ENCODE measurements at places on chromosomes 11 and 22.

DNA sequence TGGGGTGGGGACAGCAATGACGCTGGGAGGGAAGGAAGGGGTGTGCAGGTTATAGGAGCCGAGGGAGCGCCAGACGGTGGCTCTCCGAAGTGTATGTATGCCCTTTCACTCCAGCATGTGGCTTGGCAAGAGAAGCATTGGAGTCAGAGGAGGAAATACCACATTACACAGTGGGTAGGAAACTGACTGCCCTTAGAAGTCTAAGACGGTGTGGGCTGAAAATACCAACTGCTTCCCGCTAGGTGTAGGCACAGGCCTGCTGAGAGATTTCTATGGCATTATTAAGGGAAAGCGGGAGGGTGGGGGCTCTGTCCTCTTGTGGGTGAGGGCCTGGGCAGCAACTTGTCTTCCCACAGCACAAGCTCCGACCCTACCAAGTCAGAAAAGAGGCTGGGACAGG, 44.7 kb downstream of the CACNG2 start:
- DNase-seq, result no peak

DNA sequence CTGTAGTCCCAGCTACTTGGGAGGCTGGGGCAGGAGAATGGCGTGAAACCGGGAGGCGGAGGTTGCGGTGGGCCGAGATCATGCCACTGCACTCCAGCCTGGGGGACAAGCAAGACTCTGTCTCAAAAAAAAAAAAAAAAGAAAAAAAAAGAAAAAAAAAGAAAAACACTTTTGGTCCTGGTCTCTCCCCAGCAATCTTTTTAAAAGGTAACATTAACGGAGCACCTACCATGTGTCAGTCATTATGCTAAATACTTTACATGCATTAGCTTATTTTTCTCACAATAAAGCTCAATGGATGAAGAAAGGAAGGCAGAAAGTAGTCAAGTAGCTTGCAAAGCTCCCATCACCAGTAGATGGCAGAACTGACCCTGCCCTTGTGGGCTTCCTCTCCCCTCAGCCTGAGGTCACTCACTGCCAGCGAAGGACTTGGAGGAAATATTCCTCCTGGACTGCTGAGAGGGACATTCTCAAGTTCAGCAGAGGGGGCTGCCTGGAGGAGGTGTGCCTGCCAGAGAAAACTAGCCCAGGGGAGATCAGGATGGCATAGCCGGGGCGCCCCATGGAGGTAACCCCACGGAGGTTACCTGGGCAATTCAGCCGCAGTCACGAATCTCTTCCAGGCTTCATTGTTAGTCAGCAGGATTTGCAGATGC, 15.5 kb downstream of the APOL3 start:
- peak; percentile 53 for DNase-seq

DNA sequence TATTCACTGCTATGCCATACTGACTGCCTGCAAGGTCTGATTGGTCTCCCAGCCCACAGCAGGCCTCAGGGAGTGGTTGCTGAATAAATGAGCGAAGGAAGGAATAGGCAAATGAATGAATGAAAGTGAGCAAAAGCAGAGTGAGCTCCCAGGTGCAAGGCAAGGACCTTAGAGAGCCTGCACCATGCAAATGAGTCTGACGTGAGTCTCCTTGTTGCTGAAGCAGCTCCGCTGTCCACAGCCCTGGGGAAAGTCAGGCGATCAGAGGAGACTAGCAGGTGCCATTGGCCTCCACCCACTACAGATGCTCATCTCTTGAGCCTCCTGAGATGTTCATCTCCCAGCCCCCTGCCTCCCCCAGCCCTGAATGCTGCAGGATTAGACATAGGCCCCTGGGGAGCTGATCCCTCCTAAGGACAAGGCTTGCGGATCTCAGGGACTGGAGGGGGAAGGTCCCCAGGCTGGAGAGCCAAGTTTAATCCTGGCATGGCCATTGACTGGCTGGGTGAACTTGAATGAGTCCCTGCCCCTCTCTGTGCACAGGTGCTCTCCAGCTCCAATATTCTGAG, 22.1 kb downstream of the GDPD5 start:
- no peak for DNase-seq

- no peak for DNase-seq
These were observed 1195.2 kb downstream of the TBC1D22A start for GRCh38 chr22:47957649-47958048.

- no peak for DNase-seq
These were observed 38.6 kb upstream of the POGLUT3 start for GRCh38 chr11:108536783-108537182.

GRCh38 chr22:48654492-48654891, 1173.2 kb downstream of the BRD1 start:
- DNase-seq, result no peak

DNA sequence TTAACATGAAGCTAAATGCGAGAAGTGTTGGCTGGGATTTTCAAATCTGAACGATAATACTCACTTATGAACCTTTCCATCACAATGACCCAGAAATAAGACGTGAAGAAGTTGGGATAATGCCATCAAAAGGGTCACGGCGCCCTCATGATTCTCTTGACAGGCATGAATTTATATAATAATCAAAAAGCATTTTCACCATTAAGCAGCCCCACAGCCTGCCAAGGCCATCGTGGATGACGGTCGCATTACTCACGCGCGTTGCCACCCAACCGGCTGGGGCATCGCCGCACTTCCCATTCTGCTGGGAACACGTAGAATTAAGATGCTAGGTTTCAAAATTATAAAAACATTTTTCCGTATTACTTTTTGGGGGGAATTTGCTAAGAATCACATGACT, 18.9 kb upstream of the GAL start:
- DNase-seq, result no peak

DNA sequence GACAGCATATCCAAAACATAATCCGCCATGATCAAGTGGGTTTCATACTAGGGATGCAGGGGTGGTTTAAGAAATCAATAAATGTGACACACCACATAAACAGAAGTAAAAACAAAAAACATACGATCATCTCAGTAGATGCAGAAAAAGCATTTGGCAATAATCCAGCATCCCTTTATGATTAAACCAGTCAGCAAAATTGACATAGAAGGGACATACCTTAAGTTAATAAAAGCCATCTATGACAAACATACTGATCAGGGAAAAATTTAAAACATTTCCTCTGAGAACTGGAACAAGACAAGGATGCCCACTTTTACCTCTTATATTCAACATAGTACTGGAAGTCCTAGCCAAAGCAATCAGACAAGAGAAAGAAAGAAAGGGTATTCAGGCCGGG, 49.6 kb downstream of the GAS2 start:
- no peak for DNase-seq

DNA sequence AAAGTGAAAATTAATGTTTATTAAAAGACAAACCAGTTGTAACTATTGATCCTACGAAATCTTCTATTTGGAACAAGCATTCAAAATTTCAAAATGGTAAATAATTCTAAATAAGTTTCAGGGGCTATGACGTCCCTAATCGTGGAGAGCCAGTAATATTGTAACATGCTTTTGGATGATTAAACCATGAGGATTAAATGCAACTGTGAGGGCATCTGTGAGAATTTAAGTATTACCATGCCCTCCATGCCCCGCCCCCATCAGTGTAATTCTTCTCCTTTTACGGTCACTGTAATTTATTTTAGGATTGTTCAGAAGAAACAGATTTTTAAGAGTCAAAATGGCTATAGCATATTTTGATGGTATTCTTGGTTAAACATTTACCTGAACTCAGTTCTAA, 133.2 kb downstream of the APOL5 start:
- DNase-seq, result no peak

DNA sequence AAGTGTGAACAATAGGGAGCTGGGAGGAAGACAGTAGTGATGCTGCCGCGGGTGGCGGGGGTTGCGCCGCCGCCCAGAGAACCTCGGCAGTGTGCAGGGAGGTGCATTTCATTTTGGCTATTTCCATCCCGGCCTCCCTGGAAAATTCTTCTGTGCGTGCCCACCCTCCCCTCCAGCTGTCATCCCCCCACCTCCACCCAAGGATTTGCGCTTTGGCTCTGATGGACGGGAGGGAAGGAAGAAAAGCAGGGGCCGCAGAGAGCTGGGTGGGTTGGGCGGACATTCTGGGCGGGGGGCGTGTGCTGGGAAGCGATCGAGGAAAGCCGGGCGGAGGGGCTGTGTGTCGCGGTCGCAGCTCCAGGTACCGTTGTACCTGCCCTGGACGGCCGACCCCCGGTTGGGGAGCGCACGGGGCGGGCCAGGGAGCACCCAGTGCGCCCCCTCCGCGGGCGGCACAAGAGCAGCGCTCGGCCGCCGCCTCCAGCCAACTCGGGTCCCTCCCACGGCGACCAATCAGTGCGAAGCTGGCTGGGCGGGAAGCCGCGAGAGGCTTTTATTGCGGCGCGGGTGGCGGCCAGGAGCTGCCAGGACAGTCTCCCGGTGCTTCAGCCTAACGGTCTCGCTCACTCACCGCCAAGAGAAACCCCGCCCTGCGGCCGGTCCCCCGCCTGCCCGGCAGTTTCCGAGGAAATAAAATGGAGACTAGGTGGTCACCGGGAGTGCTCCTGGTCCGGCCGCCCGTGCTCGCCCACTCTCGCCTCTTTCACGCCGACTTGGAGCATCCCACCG, 1.6 kb downstream of the NCAM1 start:
- DNase-seq, result no peak

GRCh38 chr22:22818861-22819855, 68.5 kb upstream of the IGLL5 start:
- DNase-seq, result no peak

DNA sequence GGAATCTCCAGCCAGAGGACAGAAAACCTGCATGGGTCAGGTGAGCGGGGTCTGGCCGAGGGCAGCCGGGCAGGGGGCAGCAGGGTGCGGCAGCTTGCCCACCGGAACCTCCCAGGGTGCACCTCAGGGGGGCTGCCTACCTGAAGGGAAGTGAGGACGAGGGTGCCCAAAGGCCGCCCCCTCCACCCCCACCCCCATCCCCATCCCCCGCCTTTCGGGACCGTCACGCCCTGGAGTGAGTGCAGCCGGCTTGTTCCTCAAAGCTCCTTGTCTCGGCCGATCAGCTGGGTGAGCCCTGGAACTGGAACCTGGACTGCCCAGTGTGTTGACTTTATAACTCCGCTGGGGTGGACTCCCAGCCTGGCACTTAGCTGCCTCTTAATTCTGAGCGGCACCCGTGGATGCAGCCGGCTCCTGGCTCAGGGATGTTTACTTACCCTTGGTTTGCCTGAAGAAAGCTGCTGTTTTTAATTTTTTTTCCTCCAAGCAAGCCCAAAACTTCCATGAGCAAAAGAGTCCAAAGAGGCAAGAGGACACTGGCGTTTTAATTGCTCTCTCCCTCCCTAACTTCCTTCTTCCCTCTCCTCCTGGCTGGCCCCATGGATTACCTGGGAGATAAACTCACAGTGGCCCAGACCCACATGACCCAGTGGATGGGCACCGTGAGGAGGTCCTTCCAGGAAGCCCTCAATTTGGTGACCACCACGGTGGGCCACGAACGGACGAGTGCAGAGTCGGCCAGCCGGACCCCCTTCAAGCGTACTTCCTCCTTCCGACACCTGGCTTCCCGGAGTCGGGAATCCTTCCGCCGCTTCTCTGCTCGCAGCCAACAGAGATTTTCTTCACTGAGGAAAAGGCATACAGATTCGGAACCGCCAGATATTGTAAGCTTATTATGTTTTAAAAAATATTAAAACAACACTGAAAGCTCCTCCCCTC, 87.8 kb upstream of the CRYBB3 start:
- DNase-seq, result no peak

- no peak for DNase-seq
These were observed 887.3 kb upstream of the TENM4 start for GRCh38 chr11:80327956-80328614.

DNA sequence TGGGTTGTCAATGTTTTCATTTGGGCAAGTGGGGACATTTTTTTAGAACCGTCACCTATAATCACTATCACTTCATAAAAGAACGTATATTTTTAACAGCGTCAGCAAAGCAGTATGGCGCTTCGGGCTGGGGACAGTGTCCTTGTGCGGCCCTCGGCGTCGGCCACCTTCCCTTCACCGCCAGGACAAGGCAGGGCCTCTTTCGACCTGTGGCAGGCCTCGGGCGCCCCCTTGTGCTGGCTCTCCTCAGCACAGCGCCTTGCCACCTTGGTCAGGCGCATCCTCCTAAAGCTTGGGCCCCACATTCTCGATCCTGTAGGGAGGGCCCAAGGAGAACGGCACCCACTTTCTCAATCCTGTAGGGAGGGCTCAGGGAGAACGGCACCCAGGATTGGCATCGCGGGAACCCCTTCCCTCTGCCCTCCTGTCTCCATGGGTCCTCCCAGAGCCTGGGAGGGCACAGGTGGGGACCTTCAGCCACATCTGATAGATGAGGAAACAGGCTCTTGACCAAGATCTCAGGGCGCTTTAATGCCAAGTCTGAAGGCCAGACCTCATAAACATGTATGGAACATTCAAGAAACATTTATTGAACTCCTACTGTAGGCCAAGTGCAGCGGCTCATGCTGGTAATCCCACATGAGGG, 11.5 kb upstream of the FADD start:
- DNase-seq, result peak; percentile 97

Data from H1 (cell line).